ENCODE measurements at places on chromosomes 4 and X.

GRCh38 chr4:189600718-189601435 lies 339.8 kb upstream of the FRG1 start:
- DNase-seq = no peak

- no peak for DNase-seq
Observed at GRCh38 chrX:14497184-14497666, 32.1 kb upstream of the GLRA2 start.

DNA sequence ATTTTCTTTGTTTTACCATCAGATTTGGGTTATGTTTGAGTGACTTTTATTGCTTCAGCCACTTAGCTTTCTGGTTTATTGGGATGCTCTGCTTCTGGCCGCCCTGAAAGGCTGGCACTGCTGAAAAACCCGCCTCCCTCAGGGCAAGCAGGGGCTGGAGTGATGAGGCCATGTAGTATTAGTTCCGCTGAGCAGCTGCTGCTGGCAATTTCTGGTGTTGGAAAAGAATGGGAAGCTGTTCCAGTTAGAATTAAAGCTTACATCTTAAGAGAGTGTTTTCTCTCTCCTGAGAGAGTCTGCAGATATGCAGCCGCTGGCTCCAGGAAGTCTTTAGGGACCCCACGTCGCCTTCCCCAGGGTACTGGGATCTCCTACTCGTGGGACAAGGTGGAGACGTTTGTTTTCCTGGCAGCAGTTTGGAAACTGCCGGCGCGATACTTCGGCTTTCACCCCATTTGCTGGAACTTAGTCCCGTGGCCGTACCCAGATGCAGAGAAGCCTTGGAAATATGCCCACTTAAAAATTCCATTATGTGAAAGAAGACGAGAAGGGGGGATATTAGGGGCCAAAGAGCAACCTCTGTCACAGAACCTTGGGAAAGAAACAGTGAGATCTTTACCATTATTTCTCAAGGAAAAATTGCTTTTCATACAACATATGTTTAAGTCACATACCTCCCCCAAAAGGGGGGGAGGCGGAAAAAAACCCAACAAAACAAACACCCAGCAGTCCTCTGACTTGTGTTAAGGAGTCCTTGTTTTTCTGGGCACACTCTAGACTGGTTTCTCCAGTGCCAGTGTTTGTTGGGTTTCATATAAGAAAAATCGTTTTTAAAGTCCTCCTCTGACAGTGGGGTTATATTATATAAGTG lies 72.6 kb downstream of the TMEM131L start:
- no peak for DNase-seq

- DNase-seq = no peak
Observed at GRCh38 chr4:103118166-103118565, 18.5 kb upstream of the BDH2 start.

DNA sequence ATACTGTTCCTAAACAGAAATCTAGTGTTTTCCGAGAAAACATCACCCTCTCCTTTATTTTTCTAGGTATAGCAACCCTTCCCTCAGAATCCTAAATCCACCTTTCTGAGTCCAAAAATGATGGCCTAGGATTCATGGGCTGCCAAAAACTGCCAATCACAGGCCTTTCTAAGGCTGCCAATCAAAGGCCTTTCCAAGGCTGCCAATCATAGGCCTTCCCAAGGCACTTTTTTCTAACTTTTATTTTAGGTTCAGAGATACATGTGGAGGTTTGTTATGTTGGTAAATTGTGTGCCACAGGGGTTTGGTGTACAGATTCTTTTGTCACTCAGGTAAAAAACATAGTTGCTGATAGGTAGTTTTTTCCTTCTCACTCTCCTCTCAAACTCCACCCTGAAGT lies 673.7 kb downstream of the FAT4 start:
- no peak for DNase-seq

- no peak for DNase-seq
Observed at GRCh38 chr4:80471756-80472155, 136.2 kb downstream of the CFAP299 start.

DNA sequence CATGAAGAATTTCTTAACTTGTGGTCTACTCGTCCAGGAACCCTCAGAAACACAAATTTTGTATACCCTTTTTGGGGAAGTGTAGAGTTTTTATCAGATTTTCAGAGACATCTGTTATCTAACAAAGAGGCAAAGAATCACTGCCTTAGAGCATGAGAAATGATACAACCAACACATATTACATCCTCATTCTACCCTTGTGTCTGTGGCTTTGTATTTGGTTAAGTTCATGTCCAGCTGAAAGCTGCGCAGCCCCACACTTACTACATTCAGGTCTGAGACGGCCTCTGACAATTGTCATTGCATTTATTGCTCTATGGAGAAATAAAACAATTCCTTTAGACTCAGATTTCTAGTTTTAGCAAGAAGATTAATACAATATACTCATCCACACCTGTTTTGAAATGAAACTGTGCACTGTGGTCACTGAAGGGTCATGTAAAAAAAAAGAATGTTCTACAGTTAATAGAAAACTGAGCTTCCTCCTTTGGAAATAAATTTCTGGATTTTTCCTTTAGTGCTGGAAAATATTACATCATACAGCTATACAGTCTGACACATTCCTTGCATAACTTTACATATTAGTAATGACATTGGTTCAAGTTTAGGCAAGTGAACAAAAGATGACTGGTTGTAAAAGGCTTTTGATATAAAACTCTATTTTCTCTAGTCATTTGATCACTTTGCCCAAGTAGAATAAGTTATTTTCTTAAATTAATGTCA lies 39.8 kb downstream of the GLRB start:
- no peak for DNase-seq

GRCh38 chr4:93403571-93403970 lies 425.0 kb upstream of the ATOH1 start:
- no peak for DNase-seq

DNA sequence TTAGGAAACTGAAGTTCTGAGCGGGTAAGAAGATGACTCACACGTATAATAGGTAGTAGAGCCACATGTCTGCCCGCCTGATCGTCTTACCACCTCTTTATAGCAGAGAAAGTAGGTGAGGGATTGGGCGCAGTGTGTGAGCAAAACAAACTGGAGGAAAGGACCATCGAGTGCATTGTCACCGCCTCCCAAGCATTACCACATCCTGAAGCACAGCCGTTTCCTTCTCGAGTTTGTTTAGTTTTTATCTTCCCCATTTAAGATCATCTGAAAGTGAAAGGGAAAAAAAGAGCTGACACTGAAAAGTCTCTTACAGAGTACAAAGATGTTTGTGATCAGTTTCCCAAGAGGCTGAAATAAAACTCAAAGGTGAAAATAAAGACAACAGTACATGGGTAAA lies 14.8 kb downstream of the PDK3 start:
- peak; percentile 70 for DNase-seq

DNA sequence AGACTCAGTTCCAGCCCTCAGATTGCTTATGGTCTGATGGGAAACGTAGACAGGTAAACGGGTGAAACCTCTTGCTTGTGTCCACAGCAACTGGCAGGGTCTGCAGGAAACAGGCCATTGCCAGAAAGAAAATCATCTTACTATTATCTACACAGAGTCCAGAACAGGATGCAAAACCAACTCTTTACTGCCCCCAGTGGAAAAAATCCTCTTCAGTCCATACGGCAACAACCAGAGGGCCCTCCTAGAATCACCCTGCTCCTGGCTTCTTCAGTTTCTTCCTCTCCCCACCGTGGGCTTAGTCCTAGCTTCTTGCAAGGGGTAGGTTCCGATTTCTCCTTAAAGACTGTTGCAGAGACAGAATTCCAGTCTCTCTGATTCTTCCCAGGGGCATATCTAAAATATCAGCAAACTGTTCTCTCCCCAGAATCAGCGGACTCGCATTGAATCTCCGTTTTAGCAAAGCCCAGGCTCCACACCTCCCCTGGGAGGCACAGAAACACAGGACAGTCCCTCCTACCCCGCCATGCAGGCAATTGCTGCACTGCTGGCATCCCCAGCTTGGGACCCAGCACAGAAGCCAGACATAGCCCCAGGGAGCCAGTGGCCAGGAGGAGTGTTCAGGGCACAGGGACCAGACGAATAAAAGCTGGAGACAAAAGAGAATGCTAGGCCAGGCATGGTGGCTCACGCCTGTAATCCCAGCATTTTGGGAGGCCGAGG lies 41.0 kb upstream of the SH3RF1 start:
- peak; percentile 62 for DNase-seq

- peak; percentile 85 for DNase-seq
Observed at GRCh38 chr4:81509191-81509590, 37.5 kb upstream of the RASGEF1B start.
